OCI-M1 (cell line): ENCODE measurements at places on chromosomes 3 and 15.

DNA sequence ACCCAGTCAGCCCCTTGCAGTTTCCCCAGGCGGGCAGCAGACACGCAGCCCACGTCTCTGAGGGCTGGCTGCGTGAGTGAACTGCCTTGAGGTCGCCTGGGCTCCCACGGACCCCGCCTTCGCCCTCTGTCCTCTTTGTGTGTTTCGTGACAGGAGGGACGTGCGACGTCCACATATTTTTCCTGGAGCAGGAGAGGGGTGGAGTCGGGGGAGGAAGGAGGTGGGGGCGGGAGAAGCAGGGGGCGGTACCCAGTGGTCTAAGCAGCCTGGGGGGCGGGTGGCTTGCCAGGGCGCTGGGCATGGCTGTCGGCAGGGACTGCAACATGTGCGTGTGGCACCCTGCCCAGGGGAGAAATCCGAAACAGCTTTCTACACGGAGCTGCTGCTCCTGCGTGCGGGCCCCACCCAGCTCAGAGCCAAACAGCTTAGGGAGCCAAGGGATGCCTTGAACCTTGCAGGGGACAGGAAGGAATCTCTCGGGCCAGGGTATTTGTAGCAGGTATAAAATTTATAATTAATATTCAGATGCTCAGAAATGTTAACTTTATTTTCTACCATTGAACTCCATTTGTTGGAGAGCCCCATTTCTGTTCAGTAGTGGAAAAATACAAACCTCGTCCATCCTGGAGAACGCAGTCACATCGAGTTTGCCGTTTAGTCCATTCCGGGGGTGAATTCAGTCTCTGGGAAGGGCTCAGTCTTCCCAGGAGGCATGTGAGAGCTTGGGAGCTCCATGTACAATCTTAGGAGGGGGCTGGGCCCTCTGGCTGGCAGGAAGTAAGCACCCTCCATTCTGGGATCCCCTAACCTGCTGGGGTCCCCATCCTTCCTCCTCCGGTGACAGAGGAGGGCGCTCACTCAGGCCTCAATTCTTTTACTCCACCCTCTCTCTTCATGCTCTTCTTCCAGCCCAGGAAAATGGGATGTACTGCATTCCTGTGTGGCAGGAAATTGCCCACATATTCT, 79.1 kb upstream of the MEF2A start:
- DNase-seq = no peak

DNA sequence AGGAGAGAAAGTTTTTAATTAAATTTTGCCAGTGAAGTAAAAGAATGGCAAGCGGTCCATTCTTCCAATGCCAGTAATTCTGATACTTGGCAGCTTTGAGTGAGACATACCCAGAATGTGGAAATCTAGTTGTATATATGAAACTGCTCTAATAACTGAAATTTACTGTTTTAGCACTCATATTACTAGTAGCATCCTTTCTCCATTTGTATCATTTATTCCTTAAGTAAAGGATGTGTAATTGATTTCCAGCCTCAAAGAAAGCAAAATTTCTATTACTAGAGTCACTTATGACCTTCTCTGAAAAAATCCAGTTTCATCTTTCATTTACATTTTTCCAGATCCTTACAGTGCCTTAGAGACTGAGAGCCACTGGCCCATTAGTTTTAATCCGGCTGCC, 65.1 kb downstream of the PBRM1 start:
- no peak for DNase-seq

DNA sequence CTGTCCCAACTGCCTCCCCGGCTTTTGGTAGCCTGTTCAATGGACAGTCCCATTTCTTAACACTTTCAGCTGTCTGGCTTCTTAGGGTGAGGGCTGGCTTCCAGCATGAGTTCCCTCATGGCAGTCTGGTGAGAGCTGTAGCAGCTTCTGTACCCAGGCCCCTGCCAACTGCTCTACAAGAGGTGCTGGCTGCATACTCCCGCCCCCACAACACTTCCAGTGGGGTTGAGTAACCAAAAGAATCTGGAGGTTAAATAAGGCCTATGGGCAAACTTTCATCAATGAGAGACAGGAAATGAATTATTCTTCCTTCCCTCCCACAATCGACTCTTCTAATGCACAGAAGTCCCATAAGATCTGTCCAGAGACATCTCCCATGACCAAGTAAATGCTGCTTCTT, 145.0 kb downstream of the NEK10 start:
- no peak for DNase-seq

- no peak for DNase-seq
Observed at GRCh38 chr3:173440514-173440913, 43.0 kb downstream of the NLGN1 start.

DNA sequence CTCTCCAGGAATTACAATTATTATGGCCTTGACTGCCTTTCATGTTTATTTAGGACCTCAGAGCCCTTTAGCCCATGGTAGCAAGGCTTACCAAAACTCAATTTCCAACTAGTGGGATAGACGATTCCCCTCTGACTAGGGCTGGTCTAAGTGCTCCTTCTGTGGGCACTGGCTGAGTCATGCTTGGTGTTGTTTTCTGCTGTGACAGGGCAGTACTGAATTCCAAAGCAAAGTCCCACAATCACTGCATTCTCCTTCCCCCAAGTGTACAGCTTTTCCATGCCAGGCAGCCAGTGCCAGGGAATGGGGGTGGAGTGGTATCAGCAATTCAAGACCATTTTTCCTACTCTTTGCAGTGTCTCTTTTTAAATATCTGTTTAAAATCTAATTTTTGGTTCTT, 509.0 kb upstream of the NECTIN3 start:
- DNase-seq = no peak

- DNase-seq = no peak
Observed at GRCh38 chr3:107806021-107806420, 283.3 kb downstream of the BBX start.

GRCh38 chr15:68593828-68594532, 15.2 kb downstream of the CORO2B start:
- DNase-seq = no peak

- no peak for DNase-seq
Observed at GRCh38 chr3:123837858-123838257, 46.3 kb downstream of the MYLK start.

DNA sequence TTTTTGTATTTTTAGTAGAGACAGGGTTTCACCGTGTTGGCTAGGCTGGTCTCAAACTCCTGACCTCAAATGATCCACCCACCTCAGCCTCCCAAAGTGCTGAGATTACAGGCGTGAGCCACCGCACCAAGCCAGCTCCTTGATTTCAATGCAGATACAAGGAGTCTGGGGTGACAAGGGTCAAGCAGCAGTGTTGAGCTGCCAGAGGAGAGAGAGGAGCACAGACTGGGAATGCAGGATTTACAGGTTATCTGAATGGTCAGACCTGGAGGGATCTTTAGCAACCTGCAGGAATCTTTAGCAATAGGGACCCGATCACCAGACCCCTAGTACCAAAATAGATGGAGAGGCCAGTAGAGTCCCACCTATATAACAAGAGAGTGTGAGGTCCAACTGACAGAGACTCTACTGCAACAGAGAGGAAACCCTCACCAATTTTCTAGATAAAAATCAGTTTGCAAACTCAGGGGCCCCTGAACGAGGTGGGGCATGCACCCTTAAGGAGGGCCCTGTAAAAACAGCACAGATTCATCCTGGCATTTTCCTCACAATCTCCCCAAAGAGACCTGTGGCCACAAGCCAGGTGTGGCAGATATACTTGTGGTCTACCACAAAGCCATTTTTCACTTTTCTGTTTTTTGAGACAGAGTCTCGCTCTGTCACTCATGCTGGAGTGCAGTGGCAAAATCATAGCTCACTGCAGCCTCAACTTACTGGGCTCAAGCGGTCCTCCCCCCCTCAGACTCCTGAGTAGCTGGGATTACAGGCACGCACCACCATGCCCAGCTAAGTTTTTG, 10.7 kb upstream of the SHISA5 start:
- no peak for DNase-seq

DNA sequence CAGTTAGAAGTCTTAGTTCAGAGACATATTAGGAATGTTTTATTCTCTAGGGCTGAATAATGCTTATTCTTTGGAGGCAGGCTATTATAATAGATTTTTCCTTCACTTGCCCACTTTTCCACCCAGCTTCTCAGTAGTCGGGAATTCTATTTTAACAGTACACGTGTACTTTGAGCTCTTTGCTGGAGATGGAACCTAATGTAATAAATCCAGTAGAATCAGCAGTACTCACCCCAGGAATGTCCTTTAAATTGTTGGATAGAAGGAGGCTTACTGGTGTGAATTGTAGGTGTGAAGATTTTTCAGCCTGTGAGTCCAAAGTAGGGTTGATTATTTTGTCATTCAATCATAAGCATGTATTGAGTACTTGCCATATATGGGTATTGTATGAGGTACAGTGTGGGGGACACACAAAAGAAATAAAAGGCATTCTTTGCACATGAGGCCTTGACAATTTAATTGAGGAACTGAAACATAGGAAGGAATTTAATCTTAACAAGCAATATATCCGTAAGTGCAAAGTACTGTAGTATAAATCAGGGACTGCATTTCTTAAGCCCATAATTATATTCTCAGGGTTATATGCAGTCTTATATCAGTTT, 29.5 kb upstream of the MGA start:
- peak; percentile 7 for DNase-seq

DNA sequence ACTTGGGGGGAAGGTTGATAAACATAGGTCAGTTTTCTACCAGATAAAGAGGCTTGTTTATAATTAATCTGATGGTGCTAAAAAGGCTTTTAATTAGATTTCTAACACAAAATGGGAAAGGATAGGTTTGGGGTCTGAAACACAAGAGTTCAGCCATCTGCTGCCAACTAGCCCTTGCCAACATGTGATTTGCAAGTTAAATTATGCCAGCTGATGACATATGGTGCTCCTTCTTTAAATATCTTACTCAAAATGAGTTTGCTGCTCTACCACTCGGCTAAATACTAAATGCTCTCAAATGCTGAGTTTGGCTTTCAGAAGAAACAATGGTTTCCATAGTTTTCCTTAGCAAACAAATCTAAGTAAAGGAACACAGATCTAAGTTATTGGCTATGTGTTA, 557.8 kb upstream of the CCDC54 start:
- no peak for DNase-seq

- peak; percentile 63 for DNase-seq
Observed at GRCh38 chr15:64096668-64097384, 1.0 kb downstream of the SNX1 start.

GRCh38 chr3:136802481-136802996, 16.4 kb upstream of the SLC35G2 start:
- no peak for DNase-seq

DNA sequence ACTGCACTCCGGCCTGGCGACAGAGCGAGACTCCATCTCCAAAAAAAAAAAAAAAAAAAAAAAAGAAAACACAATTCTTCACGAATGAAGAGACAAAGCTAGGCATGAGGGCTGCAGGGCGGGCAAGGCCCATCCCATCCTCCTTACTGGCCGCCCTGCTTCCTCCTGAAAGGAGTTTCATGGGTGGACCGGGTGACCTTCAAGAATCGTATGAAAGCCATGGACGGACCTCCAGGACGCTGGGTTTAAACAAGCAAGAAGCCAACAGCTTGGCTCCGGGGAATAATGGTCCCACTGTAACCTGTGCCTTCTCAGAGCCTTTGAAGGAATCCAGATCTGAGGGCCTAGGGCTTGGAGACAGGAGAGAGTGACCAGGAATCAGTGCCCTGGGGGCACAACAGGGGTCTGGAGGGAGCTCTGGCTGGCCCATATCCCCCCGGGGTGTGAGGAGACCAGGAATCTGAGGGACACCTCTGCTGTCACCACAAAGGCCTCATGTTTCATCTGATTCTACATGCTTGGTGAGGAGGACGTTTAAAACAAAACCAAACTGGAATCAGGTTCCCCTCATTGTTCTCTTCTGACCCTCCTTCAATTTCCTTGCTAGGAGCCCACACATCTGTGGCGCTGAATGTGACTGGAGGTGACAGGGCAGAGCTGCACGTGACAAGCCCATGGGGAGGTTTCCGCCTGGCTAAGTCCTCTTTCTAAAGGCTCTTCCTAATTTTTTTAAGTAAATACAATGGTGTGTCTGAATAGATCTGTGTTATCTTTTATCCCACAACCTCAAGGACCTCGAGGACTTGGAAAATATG, 46.1 kb downstream of the WHAMM start:
- DNase-seq = peak; percentile 89

- DNase-seq = no peak
Observed at GRCh38 chr3:139112230-139112558, 67.5 kb upstream of the PRR23C start.

GRCh38 chr3:101690972-101691371, 4.5 kb upstream of the RPL24 start:
- DNase-seq = no peak
